NCI-H1417 treated with DMSO at 0.1 percent for 48 hours (cell line): ENCODE measurements at places on chromosomes 2 and 18.
A peak's percentile ranks its signal among the peaks of the same experiment; 100 is the strongest.

- no peak for DNase-seq
These were observed 52.4 kb downstream of the PMS1 start for GRCh38 chr2:189836644-189837043.

- DNase-seq = no peak
These were observed 203.6 kb downstream of the UBE2E3 start for GRCh38 chr2:181183878-181184542.

GRCh38 chr2:112519506-112519905, 22.8 kb upstream of the POLR1B start:
- DNase-seq = no peak

DNA sequence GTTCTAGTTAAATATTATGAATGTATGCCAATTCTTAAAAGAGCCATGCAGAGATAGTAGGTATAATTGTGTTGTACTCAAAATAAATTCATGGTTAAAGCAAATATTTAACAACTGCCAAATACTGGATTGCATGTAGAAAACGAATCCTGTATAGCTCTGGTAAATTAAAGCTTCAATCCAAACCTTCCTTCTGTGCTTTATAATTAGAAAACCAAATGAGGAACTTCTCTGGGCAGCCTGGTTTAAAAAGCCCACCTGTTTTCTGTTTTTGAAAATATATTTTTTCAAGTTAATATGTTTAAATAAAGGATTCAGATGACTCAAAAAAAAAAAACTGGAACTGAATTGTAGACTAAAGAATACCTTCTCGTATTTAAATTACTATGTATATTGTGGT, 48.3 kb upstream of the ITGA4 start:
- DNase-seq = peak; percentile 22

DNA sequence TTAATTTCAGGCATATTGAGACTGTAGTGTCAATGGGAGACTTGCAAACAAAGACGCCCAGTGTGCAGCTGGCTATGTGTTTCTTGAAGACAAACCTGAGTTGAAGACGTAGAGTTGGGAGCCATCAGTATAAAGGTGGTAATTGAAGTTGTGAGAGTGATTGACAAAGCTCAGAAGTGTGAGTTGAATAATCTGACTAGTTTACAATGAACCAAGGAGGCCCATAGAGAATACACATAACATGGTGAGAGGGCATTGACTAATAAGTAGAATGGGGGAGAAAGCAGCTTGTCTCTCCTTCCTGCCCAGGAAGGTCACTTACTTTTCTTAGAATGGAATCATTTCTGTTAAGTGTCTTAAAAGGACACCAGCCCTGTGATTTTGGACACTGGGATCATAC, 14.1 kb downstream of the SP110 start:
- no peak for DNase-seq

DNA sequence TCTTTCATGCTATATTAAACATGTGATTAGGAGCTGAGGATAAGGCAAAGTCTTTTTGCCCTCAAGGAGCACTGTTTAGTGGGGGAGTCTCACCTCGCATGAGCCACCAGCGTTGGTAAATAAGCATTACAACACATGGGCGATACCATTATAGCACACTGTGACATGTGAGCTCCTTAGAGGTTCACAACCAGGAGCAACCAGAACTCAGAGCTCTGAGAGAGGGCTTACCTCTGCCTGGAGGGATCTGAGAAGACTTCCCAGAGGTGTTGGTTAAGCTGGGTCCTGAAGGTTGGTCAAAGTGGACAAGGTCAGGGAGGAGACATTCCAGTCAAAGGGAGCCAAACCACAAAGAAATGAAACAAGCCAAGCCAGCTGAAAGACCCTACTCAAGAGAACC, 158.8 kb downstream of the ESCO1 start:
- DNase-seq = no peak

- DNase-seq = no peak
These were observed 253.5 kb downstream of the NCKAP5 start for GRCh38 chr2:133314795-133315194.

- DNase-seq = no peak
These were observed 11.1 kb upstream of the NT5DC4 start for GRCh38 chr2:112709703-112710102.

DNA sequence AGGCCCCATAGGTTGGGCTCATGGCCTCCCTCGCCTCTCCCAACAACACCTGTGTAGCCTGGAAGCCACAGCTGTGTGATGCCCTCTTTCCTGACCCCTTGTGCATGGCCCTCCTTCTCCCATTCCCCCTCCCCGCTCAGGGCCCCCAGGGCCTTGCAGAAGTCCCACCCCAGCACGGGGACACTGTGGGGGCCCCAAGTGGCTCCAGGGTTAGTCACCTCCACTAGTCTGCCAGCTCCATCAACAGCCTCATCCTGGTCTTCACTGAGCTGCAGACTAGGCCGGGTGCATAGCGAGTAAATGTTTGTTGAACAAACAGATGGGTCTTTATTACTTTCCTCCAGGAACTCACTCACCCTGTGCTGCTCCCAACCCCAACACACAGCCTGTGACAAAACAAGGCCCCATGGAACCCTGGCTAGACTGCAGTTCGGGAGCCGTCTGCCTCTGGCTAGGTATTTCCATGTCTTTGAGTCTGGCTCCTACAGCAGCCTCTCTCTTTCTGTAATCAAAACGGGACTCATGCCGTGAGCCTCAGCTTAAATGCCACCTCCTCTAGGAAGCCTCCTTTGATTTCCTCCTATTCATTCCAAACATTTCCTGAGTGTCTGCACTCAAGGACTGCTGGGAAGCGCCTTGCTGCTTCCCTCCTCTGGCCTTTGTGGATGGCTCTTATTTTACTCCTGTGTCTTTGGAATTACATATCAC, 109.9 kb upstream of the ID2 start:
- DNase-seq = no peak

GRCh38 chr18:7678801-7679200, 111.7 kb downstream of the PTPRM start:
- DNase-seq = no peak

DNA sequence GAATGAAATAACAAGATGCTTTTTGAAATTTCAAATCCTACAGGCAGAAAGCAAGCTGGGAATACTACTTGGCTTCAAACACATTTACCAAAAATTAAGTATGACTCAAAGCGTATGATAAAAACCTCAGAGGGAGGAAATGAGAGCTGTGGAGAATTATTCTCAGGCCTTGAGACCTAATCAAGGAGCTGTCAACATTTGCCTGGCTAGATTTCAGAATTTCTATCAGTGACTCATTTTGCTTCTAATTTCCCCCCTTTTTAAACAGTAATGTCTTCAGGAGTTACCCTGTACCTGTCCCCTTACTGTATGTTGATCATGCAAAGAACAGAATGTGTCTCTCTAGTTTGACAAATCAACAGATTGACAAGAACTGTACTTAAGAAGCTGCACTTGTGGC, 1324.5 kb upstream of the DDX18 start:
- DNase-seq = no peak

DNA sequence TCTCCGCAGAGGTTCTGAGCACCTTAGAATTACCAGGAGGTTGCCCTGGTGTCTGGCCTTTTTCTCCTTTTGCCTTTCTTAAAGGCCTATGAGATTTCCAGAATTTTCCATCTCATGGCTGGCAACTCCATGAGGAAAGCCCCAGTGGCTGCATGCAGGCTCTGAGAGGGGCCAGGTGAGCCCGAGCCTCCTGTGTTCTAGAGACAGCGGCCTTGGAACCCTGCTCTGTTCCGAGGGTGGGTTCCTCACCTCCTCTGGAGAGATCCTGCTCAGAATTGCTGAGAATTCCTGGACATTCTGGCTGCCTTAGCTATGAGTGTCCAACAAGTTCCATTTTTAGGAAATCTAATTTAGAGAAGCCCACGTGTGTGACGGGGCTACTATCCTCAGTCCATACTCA, 35.7 kb upstream of the HPCAL1 start:
- DNase-seq = no peak

GRCh38 chr2:168461942-168462331, 5.9 kb downstream of the CERS6 start:
- DNase-seq = no peak

DNA sequence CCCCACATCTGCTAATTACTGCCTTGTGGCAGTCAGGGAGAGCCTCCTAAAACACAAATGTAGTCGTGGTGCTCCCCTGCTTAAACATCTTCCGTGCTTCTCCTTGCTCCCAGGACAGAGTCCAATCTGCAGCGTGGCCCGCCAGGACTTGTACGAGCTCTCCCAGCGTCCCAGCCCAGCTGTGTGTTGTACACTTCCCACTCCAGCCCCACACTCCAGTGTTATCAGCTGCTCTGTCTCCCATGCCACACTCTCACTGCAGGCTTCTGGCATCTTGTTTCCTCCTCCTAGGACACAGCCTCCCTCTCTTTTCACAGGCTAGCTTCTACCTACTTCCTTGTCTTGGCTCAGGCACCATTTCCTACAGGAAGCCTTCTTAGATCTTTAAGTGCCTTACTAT, 199.4 kb downstream of the ALPK2 start:
- no peak for DNase-seq

GRCh38 chr2:184004948-184005672, 593.2 kb upstream of the ZNF804A start:
- no peak for DNase-seq

DNA sequence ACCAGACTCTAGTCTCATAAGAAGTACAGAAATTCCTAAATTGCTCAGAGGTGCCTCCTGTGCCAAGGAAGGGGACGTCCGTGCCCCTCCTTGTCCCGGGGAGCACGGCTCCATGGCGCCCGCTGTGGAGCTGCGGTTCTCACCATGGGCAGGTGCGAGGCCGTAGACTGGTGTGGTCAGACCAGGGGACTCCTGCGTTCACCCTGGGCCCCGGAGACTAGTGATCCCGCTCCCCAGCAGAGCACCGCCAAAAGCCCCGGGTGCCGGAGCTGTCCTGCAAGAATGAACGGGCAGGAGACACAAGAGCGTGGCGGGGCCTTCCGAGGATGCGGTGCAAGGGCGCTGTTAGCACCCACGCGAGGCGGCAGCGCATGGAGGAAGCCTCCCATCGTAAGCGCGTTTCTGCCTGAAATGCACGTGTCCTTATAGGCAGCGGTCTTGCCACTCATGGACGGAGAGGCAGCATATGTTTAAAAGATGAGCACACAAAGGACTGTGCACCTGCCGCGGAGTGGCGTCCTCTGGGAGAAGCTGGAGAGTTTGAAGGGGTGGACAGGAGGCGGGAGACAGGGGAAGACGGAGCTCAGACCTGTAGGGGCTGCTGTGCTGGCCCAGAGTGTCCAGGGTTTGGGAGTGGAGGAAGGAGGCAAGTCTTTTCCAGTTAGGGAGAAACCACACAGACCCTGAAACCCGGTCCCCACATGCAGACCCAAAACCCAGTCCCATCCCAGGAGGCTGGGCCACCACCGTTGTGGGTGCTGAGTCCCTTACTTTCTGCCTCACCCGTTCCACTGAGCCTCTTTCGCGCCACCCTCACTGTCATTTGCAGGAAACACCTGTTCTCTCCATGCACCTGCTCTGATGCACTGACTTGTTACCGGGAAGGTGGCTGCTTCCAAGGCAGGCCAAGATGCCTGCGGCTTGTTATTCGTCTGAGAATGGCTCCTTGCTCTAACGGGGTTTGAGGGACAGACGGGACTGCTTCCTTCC, 7.5 kb upstream of the KCNG2 start:
- DNase-seq = peak; percentile 44

GRCh38 chr2:240462073-240462706, 26.7 kb downstream of the GPC1 start:
- DNase-seq = no peak

DNA sequence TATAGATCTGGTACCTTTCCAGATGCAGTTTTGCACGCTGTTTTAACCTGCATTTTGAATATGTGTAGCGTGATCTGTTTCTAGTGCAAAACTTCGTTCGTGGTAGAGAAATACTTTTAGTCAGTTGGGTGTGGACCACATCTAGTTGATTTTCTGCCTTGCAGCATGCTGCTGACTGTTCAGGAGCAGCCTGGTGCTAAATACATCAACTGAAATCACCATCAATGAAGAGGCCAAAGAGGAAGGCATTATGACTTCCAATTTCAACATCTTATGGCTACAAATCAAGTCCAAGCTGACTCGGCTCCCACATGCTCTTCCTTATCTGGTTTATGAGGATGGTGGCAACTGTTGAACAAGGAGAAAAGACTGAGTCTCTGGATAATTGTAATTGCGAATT, 298.5 kb downstream of the ZNF521 start:
- no peak for DNase-seq

GRCh38 chr2:216572582-216573578, 60.3 kb upstream of the IGFBP2 start:
- no peak for DNase-seq

DNA sequence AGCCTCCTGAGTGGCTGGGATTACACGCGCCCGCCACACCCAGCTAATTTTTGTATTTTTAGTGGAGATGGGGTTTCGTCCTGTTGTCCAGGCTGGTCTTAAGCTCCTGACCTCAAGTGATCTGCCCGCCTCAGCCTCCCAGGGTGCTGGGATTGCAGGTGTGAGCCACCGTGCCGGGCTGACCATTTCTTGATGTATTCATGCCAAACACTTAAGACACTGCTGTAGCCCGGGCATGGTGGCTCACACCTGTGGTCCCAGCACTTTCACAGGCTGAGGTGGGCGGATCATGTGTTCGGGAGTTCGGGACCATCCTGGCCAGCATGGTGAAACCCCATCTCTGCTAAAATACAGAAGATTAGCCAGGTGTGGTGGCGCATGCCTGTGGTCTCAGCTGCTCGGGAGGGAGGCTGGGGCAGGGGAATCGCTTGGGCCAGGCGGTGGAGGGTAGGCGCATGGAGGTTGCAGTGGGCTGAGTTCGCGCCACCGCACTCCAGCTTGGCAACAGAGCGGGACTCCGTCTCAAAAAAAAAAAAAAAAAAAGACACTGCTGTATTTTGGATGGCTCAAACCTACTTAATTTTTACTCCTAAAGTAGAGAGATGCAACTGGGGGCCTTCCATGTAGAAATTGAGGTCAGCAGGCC, 140.8 kb downstream of the NUP35 start:
- DNase-seq = no peak
